ENCODE measurements at places on chromosomes 16 and 17. TPM values are rescaled to one million over a fixed set of nuclear protein-coding genes. Genes with fewer than 3 reads are reported as not detected.

Gene KRTAP4-5
- polyA plus RNA-seq: not detected

Gene KIF2B
- not detected for polyA plus RNA-seq

Gene DNASE1
- polyA plus RNA-seq: 40.1 TPM

Gene ABI3
- polyA plus RNA-seq: 6.1 TPM

Gene DHX58
- polyA plus RNA-seq: 8.6 TPM

Gene NXN
- 37.8 TPM for polyA plus RNA-seq

Gene CHST6
- 1.1 TPM for polyA plus RNA-seq

Gene HAS3
- 4.6 TPM for polyA plus RNA-seq

Gene ABCC1
- 23.9 TPM for polyA plus RNA-seq

DNA sequence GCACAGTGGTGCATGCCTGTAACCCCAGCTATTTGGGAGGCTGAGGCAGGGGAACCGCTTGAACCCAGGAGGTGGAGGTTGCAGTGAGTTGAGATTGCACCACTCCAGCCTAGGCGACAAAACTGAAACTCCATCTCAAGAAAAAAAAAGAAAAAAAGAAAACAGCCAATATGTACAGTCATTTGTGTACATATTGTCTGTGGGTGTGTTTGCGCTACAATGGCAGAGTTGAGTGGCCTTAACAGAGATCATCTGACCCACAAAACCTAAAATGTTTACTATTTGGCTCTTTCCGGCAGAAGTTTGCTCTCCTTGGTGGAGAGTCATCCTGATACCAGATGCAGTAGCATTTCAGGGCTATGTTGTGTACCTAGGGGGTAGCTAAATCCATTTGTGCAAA is 57.9 kb downstream of the ARSG start:
- no peak for DNase-seq

GRCh38 chr17:68297195-68297594 is 5.9 kb downstream of the ARSG start:
- DNase-seq: no peak

GRCh38 chr16:26195225-26195624 is 503.5 kb downstream of the HS3ST4 start:
- peak; percentile 56 for DNase-seq

GRCh38 chr16:69157196-69157595 is 24.7 kb downstream of the UTP4 start:
- no peak for DNase-seq

DNA sequence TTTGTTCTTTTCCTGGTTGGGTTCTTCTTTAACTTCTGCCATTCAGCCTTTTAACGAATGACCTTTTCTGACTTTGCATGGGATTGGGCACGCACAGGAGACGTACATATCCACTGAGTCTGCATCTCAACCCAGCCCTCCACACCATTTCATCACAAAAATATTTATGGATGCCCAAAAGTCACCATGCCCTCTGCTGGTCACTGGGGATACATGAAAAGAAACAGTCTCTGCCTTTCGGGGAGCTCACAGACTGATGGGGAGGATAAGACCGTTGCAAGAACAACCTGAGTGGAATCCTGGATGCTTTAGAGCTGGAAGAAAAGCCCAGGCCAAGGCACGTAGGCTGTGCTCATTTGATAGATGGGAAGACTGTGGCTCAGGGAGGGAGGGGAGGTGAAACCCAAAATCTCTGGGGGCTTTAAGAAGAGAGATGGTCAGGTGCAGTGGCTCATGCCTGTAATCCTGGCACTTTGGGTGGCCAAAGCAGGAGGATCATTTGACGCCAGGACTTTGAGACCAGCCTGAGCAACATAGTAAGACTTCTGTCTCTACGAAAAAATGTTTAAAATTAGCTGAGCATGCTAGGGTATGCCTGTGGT is 7.9 kb upstream of the MT2A start:
- DNase-seq: no peak

DNA sequence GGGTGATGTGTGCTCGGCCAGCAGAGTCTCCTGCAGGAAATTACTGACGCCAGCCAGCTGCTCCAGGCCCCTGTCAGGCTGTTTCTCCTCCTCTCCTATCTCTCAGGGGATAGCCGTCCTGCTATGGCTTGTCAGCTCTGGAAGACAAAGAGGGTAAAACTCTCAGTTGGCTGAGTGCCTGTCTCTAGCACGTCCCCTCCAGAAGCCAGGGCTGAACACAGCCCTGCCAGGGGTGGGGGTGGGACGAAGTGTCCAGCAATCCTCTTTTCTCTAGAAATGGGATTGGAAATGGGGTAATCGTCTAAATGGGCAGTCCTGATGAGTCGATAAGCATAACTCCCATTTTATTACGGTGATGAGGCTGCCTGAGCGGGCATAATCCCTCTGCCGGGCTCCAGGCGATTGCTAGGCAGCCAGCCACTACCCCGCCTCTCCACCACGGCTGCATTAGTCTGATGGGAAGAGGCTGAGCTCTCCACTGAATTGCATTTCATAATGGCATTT is 89.1 kb upstream of the GNAO1 start:
- peak; percentile 82 for DNase-seq

- DNase-seq: no peak
Observed at GRCh38 chr16:57788252-57788841, 13.9 kb downstream of the KIFC3 start.

DNA sequence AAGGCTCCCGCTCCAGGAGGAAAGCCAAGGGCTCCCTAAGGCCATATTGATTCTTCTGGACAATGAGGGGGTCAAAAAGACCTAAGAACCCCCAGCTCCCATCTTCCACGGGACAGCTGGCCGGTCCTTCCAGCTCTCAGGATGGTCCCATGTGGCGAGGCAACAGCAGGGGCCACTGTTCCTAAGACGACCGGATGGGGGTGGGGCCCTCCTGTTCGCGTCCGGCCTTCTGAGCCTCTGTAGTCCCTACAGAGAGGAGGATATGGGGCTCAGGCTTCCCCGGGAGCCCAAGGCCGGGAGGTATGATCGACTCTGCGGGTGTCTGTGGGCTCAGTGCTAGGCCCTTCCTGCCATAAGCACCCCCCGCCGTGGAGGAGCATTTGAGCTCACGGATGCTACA is 6.0 kb upstream of the DCXR start:
- no peak for DNase-seq
